ENCODE measurements at places on chromosomes 1 and 21.
A peak's percentile ranks its signal among the peaks of the same experiment; 100 is the strongest.

DNA sequence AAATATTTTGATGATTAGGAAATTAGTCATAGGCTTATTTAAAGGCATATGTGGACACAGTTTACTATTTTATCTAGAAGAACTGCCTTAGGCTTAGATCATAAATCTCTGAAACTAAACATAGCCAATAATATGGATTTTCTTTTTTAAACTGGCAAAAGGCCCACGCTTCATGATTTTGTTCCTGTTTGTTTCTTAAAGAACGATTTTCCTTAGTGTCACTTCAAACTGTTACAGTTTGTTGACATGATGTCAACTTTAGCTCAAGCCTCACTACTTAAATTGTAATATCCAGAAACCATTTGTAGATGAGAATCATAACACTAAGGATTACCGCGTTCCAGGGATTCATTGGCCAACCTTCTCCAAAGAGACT lies 322.6 kb downstream of the HHIPL2 start:
- no peak for DNase-seq

- no peak for DNase-seq
These were observed 48.8 kb downstream of the TENT5C start for GRCh38 chr1:117654493-117655219.

GRCh38 chr1:193114485-193115095 lies 7.2 kb upstream of the CDC73 start:
- no peak for DNase-seq

GRCh38 chr1:48790397-48790796 lies 13.7 kb upstream of the BEND5 start:
- DNase-seq = no peak

DNA sequence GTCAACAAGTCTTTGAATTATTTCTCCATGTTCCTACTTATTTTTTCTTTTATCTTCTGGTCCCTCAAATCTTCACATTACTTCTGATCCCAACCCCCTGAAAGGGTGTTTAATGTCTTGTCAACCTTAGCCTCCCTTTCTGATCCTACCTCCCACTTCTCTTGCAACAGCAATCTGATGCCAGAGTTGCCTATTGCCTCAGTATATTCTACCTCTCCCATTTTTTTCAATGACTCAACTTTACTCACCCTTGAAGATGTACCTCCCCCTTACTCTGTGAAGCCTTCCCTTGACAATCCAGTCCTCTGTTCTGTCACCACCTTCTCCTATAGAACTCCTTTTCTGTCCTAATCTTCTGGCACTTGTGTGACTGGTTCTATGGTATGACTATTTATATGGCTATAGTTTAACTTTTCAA lies 99.5 kb upstream of the CD55 start:
- no peak for DNase-seq

DNA sequence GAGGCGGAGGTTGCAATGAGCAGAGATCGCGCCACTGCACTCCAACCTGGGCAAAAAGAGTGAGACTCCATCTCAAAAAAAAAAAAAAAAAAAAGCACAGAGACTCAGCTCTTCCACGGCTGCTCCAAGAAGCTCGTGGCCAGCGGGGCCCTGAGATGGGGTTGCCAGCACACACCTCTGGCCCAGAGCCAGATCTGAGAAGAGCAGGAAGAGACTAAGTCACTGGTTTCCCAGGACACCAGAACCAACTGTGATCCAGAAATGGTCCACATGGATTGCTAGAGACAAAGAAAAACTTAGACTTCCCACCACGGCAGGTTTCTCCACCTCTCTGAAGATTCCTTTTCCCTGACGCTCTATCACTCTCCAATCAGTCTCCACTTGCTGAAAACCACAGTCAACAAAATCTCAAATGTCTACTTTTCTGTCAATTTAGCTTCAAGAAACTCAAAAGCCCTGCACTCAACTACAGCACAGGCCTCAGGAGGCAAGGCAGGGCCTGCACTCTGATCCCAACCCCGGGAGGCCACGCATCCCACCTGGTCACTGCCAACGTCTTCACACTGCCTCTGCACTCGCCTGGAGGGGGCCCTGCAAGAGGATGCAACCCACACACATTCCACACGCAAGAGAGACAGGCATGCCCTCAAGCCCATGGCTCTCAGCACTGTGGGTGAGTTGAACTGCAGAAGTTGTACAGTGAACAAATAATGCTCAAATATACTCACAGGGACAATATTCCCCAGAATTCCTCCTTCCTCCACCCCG lies 79.0 kb downstream of the NPHP4 start:
- DNase-seq = no peak

GRCh38 chr1:81032374-81032773 lies 768.4 kb upstream of the ADGRL2 start:
- no peak for DNase-seq

DNA sequence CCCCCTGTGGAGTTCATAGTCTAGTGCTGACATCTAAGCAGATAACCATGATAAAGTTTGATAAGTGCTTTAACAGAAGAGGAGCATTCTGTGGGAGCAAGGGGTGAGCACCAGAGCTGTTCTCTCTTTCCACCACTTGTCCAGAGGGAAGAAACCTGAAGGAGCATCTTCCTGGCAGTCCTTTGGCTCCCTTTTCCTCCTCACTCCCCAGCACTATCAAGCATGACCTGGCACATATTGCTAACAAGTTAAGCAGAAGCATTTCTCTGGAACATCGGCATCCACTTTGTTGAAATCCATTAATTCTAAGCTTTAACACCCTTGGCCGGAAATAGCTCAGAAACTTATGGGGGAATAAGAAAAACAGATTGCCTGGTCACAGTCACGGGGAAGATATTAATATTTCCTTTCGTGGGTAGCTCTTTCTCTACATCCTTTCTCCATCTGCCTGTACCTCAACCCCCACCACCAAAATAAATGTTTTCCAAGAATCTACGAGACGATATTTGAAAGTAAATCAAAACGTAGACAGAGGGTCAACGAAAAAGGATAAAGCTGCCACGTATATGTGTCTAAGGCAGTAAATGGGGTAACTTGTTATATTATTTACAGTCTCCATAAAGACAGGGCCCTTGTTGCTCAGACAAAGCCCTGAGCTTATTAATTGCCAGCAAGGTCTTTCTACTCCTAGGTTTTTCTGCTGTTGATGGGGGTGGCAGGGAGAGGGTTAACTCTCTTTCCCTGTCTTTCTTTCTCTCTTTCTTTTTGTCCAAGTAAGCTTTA lies 351.4 kb downstream of the NUF2 start:
- no peak for DNase-seq

DNA sequence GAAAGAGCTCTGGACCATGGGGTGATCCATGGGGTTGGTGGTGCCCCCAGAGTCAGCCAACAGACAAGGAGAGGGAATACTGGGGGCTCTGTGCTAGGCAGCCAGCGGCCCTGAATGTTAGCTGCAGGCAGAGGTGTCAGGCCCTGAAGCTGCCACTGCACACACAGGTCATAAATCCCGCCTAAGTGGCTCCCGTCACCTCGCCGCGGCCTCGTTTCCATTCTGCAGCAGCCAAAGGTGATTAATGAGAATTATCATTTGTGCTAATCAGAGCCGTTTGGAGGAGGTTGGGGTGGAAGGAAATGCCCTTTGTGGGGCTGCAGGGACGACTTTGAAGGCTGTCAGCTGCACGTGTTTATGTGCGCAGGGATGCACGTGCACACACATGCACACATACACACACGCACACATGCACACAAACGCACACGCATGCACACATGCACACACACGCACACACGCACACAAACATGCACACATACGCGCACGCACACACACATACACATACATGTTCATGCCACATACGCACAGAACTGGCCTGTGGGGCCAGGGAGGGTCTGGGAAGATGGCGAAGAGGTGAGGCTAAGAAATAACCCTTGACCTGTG lies 88.8 kb upstream of the ARHGEF16 start:
- no peak for DNase-seq

- DNase-seq = no peak
These were observed 840.4 kb downstream of the USP25 start for GRCh38 chr21:16570171-16570570.

DNA sequence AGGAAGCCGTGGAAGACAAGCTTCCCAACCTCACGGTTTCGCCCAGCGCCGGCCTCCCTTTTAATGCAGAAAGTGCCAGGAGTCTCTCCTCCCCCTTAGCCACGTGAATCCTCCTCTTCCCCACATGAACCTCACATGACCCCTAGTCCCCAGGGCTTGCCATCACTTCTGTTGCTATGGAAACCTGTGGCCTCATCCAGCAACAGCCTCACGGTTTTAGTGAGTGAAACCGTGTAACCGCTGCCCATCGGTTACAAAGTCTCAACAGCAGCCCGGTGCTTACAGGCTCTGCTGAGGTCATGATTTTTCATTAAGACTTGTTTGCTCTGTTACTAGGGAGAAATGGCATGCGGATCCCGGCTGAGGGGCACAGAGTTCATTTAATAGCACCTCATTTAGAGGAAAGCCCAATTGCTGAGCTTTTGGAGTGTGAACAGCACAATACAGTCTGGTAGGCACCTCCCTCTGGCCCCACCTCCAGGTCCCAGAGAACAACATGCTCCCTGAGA lies 143.2 kb upstream of the BACE2 start:
- DNase-seq = no peak

DNA sequence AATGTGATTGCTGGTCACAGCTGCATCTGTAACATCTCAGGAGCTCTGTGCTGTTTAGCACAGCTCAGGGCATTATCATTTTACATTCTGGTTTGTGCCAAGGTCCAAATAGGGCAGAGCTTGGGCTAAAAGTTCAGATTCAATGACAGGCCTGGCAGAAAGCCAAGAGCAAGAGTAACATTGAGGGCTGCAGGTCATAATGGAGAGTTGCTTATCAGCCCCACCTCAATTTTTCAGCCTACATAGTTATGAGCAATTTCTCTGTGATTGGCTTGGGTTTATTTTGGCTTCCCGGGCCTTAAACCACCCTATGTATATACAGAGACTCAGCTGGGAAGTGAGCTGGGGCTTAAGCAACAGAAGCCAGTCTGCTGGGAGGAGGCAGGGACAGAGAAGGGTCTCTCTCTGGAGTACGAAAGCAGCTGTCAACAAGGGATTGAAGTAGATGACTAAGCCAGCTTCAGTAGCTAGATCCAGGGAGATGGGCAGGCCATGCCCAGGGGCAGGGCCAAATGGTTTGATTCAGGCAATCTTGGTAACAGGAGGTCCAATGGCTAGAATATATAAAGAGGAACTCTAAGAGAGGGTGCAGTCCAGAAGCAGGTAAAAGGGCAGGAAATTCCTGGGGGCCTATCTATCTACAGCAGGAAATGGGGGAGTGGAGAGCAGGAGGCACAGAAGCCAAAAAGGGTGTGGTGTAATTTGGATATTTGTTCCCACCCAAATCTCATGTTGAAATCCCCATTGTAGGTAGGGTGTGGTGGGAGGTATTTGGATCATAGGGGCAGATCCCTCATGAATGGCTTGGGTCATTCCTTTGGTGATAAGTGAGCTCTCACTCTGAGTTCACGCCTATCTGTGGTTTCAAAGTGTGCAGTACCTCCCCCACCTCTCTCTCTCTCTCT lies 49.0 kb downstream of the BRINP2 start:
- no peak for DNase-seq

DNA sequence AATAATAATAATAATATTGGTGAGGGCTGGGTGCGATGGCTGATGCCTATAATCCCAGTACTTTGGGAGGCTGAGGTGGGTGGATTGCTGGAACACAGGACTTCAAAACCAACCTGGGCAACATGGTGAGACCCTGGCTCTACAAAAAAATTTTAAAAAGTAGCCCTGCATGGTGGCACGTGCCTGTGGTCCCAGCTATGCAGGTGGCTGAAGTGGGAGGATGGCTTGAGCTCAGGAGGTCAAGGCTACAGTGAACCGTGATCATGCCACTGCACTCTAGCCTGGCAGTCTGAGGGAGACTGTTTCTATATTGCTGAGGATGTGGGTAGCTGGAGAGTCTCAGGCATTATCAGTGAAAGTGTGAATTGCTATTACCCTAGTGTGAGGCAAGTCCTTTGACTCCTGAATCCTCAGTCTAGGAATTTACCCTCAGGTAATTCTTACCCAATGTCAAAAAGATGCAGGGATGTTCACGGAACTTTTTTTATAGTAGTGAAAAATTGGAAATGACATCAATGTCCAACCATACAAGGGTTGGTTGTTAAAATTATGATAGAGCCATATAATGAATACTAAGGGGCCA lies 61.8 kb upstream of the RPL11 start:
- DNase-seq = no peak

DNA sequence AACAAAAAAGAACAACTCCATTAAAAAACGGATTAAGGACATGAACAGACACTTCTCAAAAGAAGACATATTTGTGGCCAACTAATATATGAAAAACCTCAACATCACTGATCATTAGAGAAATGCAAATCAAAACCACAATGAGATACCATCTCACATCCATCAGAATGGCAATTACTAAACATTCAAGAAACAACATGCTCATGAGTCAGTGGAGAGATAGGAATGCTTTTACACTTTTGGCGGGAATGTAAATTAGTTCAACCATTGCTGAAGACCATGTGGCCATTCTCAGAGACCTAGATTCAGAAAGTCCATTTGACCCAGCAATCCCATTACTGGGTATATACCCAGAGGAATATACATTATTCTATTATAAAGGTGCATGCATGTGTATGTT lies 1442.6 kb upstream of the B3GALT2 start:
- DNase-seq = no peak

- DNase-seq = no peak
These were observed 291.6 kb downstream of the PTBP2 start for GRCh38 chr1:97013136-97013535.

- DNase-seq = peak; percentile 87
These were observed at the start of gene STPG1 for GRCh38 chr1:24413350-24414163. TSS of gene STPG1 (minus strand) at chr1:24413782. CDS start at chr1:24401388, 12,394 bp downstream.

GRCh38 chr1:231576804-231577718 lies 48.6 kb downstream of the TSNAX start:
- DNase-seq = no peak

DNA sequence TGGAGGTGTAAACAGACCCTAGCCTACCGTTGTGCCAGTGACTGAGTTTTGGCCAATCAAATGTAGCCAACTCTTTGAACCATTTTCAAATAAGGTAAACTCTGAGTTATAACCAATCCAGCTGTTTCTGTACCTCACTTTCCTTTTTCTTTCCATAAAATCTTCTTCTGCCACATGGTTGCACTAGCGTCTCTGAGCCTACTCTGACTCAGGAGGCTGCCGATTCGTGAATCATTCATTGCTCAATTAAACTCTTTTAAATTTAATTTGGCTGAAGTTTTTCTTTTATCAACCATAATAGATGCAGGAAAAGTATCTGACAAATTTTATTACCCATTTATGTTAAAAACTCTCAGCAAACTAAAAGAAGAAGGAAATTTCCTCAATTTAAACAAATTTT lies 111.5 kb upstream of the LYPLAL1 start:
- no peak for DNase-seq

GRCh38 chr21:36908260-36908908 lies 58.1 kb downstream of the HLCS start:
- DNase-seq = no peak

DNA sequence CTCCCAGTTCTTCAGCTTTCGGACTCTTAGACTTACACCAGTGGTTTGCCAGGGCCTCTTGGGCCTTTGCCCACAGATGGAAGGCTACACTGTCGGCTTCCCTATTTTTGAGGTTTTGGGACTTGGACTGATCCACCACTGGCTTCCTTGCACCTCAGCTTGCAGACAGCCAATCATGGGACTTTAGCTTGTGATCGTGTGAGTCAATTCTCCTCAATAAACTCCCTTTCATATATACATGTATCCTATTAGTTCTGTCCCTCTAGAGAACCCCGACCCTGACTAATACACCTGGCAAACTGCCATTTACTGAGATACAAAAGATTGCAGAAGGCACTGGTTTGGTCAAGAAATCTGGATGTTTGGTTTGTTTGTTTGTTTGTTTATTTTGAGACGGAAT lies 6.4 kb upstream of the RAB4A start:
- no peak for DNase-seq

GRCh38 chr1:14626869-14627607 lies 28.6 kb downstream of the KAZN start:
- no peak for DNase-seq

GRCh38 chr1:21262293-21263051 lies 27.8 kb downstream of the ECE1 start:
- DNase-seq = no peak

Measured in stimulated activated CD4-positive, alpha-beta T cell treated with anti-CD3 and anti-CD28 coated beads, Interleukin-15, amount 100 ng/mL, for 24 hours (primary cell).